ENCODE measurements at places on chromosomes 5 and 9. TPM values are rescaled to one million over a fixed set of nuclear protein-coding genes. Genes with fewer than 3 reads are reported as not detected.
A peak's percentile ranks its signal among the peaks of the same experiment; 100 is the strongest.

DNA sequence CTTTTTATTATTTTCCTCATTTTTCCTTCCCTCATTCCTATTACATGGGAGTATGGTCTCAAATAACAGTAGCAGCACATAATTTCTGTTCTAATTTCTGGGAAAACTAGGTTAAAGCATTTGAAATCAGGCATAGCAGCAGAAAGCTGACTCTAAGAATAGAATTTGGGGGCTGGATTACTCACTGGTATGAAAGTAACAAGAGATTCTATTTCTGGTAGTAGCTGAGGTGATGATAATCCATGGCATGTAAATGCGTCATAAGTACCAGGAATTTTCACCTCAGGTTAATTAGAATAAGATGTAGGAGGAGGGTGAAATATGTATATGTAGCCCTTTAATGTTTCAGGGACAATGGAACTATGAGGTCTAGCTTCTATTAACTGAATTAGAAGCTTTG lies 662.0 kb downstream of the PTPRD start:
- DNase-seq, result no peak

Gene PCDHGA7
- total RNA-seq, result not detected

DNA sequence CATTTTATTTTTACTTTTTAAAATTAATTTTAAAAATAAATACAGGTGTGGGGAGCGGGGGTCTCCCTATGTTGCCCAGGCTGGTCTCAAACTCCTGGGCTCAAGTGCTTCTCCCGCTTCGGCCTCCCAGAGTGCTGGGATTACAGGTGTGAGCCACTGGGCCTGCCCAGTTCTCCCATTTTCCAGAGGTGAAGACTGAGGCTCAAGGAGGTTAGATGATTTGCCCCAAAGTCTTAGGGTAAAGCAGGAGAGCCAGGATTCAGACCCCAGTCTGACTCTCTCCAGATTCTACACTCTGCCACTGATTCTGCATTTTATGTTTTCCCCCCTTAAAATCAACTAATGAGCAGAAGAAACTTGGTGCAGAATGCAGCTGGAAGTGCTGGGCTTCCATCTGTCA lies 36.9 kb downstream of the CFAP77 start:
- no peak for DNase-seq

- DNase-seq, result peak; percentile 36
Measured at GRCh38 chr9:136943291-136944211, 987 bp downstream of the FBXW5 start.

DNA sequence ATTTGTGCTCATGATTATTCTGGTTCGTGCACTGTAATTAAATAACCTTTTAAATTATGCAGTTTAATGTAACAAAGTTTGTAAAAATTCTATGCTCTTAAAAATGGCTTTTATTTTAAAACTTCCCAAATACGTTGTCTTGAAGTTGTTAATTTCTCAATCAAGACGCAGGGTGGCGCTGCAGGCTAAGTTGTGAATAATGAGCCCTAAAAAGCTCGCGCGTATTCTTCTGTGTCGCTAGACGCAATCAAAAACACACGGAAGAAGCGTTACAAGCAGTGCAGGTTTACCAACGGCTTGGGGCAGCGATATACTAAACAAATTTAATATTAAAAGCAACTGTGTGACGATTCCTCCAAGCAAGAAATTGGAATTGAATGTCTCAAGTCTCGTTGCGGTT lies at the start of gene PCDHB4:
Gene PCDHB4 (plus strand): TSS at position 256 of the 400 bp plus-strand sequence. CDS start 181 bp downstream, outside the sequence.
- no peak for DNase-seq

Data from activated CD4-positive, alpha-beta T cell treated with anti-CD3 and anti-CD28 coated beads, Interleukin-2, amount 10 ng/mL, durations not matched to agents 7 days and 5 days (primary cell).